Activated CD4-positive, alpha-beta T cell treated with anti-CD3 and anti-CD28 coated beads, Interleukin-2, amount 10 ng/mL, durations not matched to agents 24 days and 14 days (primary cell): ENCODE measurements at places on chromosomes 6 and 20.

- no peak for DNase-seq
Measured at GRCh38 chr6:112038268-112038667, 15.6 kb upstream of the CCN6 start.

DNA sequence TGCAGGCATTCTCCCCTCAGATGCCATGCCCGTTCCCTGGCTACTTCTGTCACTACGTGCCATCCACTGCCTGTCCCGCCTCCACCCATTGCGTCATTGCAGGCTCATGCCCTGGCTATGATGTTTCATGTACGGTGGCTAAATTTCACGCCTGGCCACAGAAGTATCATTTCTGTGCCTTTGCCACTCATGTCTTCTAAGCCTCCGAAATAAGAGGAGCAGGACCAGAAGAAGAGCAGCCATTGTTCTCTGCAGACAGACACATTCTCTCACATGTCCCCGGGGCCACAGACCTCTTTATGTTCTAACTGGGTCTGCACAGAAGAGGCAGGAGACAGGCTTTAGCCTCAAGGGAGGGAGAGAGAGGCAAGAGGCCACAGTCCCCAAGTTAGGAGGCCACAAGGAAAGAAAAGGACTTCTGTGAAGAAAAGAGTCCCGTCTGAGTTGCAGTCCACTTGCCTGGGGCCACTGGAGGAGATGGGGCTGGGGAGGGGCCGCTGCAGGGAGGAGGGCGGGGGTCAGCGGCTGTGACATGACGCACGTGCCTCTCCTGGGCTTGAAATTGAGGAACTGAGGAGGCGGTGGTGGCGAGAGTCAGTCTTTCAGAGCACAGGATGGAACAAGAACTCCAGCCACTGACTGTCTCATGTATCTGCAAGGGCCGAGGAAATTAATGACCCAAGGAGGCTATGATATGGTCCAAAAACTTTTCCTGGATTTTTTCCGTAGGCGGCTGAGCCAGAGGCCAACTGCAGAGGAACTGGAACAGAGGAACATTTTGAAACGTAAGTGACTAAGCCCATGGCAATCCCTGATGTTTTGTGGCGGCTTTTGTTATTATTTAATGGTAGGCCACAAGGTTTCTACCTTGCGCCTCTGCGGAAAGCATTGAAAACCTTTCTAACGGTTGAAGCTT lies 55.9 kb downstream of the TBC1D7 start:
- DNase-seq, result no peak

DNA sequence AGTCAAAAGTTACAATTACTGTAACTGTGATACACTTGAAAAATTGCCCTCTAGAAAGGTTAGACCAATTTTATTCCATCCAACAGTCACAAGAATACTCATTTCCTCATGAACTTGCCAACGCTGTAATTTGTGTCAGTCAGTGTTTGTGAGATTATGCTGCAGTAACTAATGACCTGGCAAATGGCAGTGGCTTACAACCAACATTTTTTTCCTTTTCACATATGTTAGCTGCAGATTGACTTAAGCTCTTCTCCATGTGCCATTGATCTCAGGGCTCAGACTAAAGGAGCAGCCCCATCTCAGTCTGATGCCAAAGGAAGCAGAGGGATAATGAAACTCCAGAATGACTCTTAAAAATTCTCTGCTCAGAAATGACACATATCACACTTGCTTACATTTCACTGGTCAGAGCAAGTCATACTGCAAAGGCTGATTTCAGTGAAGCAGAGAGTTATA lies 92.3 kb upstream of the ELOVL5 start:
- no peak for DNase-seq

- DNase-seq, result peak; percentile 74
Measured at GRCh38 chr6:15299430-15300131, 53.7 kb downstream of the JARID2 start.

GRCh38 chr6:15423286-15423993 lies 177.6 kb downstream of the JARID2 start:
- DNase-seq, result no peak

GRCh38 chr20:2164966-2165365 lies 63.3 kb downstream of the STK35 start:
- no peak for DNase-seq

- DNase-seq, result no peak
Measured at GRCh38 chr6:110232450-110232849, 52.2 kb downstream of the CDC40 start.
